Fibroblast of skin of right quadriceps (primary cell): ENCODE measurements at places on chromosomes 4 and X.

- peak; percentile 54 for DNase-seq
Measured at GRCh38 chr4:148056879-148057278, 325.0 kb downstream of the ARHGAP10 start.

DNA sequence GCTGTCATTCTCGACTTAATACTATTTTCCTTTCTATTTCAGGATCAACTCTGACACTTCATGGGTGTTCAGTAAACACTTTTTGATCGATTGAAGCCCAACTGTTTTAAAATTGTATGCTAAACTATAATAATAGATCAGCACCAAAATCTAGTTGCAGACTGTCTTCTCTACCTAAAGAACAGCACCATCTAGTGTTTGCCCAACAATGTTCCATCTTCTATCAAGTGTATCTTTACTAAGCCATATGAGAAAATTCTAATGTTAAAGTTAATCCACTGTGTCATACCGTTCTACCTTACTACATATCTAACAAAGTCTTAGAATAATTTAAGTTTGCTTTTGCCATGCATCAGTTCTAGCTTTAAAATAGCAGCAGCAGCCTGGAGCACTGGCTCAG is 113.0 kb upstream of the PRDX4 start:
- peak; percentile 21 for DNase-seq

DNA sequence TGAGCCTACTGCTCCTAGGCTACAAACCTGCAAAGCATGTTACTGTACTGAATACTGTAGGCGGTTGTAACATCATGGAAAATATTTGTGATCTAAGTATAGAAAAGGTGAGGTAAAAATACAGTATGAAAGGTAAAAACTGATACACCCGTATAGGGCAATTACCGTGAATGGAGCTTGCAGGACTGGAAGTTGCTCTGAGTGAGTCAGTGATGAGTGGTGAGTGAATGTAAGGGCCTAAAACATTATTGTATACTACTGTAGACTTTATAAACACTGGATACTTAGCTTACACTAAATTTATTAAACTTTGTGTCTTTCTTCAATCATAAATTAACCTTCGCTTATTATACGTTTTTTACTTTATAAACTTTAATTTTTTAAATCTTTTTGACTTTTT is 3.7 kb downstream of the KIF4A start:
- no peak for DNase-seq

DNA sequence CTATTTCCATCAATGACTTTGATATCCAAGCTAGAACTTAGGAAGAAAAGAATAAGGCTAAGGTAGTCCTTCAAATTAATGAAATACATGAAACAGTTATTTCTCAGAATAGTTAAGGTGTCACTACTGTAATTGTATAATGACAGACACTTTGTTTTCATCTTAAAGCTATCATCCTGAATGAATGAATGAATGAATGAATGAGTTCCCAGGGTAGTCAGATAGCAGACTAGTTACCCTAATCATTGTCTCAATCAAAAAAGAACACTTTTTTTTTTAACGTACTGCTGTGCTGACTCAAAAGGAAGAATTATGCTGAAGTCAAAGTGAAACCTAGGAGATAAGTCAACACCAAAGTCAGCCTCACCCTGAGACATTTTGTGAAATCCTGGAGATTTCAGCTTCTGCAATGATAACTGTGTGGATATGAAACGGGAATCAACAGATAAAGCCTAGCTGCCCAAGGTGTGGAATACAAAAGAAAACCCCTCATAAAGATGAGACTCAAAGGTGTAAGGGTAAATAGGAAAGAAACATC is 68.3 kb upstream of the CNKSR2 start:
- no peak for DNase-seq

- no peak for DNase-seq
Measured at GRCh38 chr4:150477869-150478268, 104.1 kb upstream of the MAB21L2 start.

DNA sequence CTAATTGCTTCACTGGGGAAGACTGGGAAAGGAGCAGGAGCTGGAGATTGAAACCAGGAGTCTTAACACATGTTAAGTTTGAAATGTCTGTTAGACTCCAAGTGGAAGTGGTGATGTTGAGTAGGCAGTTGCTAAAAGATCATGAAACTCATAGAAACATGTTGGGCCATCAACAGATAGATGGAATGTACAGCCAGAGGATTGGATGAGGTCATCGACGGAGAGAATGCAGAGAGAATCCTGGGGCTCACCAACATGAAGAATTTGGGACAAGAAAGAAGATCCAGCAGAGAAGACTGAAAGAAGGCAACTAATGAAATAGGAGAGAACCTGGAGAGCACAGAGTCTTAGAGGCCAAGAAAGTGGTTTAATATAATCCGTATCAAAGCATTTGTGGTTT is 19.4 kb upstream of the TSPAN5 start:
- no peak for DNase-seq

GRCh38 chr4:155600244-155600643 is 66.4 kb upstream of the GUCY1A1 start:
- peak; percentile 42 for DNase-seq

GRCh38 chrX:119477812-119478232 is 9.6 kb downstream of the SLC25A5 start:
- DNase-seq, result peak; percentile 69
